ENCODE measurements at places on chromosomes 16 and 17.

DNA sequence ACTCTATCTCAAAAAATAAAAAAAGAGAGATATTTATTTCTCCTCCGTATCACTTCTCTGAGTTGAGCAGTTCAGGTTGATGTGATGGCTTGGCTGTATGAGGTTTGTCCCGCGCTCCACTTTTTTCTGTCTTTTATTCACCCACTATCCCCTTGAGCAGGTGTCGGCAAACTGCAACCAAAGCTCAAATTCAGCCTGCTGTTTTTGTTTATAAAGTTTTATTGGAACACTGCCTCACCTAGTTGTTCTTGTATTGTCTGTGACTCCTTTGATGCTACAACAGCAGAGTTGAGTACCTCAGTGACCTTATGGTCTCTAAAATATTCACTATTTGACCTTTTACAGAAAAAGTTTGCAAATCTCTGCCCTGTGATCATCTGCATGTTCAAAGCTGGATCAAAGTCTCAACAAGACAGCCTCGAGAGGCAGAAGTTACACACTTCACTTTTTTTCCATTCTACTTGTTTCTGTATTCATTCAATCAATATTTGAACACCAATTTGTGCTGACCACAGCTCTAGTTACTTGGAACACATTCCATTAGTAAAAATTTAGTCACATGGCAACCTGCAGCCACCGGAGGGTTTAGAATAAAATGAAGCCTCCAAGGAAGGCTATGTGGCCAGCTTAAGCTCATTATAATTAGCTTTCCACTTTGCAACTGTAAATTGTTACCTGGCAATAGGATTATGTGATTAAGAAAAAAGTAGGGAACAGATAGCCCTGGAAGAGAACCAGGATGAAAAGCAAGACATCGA, 945.8 kb downstream of the KCNJ2 start:
- no peak for DNase-seq

- no peak for DNase-seq
Observed at GRCh38 chr17:192666-193425, 11.4 kb upstream of the DOC2B start.

DNA sequence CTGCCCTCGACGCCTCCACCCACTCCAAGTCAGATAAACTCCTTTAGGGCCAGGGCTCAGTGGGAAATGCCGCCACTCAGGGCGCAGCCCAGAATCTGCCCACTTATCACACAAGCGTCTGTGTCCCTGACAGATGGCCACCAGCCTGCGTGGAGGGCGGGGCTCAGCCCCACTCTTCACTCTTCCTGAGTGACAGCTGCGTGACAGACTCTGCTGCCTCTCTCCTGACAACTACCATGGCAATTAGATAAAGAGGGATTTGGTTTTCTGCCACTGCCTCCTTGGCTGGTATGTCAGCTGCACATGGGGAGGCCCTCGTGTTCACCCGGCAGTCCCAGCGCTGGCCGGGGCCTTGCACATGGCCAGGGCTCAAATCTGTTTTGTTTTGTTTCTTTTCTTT, 96.2 kb downstream of the RTN4RL1 start:
- DNase-seq = no peak

- no peak for DNase-seq
Observed at GRCh38 chr17:46853896-46854444, 2.6 kb downstream of the WNT9B start.

DNA sequence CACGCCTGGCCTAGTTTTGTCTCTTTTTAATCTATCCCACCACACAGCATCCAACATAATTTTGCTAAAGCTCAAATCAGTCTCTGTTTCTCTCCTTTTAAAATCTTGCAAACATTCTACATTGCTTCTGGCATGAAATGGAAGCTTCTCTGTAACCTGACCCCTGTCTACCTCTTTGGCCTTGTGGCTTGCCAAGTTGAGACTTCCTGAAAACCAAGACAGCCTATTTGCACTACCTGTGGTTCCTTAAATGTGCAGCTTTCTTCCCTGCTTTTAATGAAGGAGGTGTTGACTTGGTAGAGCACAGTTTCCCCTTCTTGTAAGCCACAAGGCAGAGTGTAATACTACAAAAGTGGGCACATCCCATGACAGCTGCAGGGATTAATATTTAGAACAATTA, 6.0 kb upstream of the CCL3 start:
- DNase-seq = no peak

- no peak for DNase-seq
Observed at GRCh38 chr16:8718851-8719680, 44.6 kb downstream of the ABAT start.

DNA sequence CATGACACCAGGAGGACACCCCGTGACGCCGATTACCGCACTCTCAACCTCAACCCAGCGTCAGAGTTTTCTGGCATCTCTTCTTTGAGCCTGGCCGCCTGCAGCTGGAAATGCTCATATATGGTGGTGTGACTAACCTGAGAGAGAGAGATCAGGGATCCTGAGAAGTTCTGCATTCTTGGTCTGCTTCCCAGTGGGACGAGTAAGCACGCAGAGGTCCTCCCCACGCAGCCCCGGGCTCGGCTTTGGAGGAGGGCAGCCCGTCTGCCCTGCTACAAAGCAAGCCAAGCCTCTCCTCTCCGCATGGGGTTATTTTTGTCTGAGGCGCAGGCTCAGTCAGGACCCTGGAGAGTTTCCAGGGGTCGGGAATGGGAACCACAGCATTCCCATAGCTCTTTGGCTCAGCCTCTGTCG, 16.5 kb downstream of the CRISPLD2 start:
- DNase-seq = no peak

DNA sequence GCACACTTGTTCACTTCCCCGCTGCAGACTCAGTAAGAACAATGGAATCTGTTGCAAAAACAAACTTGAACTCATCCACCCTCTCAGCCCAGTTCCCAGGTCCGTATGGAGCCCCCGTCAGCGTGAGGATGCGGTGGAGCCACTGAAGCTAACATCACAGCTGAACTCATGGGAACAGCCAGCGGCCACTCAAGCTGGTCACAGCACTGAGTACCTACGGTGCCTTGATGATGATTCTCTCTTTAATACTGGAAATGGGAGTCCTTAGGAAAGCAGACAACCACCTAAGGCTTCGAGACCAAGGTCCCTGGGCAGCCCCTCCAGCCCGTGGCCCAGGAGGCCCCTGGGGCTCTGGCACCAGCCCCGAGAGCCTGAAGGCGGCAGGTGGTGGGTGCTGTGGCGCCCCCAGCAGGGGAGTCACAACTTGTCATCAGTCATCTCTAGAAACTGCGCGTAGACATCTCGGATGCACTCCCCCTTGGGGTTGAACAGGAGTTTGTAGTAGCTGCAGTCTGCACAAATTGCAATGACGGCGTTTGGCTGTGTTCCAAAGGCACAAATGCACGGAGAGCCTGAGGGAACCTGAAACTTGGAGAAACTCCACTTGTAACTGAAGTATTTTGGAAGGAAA, 31.0 kb upstream of the RHOT1 start:
- no peak for DNase-seq

- DNase-seq = no peak
Observed at GRCh38 chr17:68397108-68397536, 60.2 kb downstream of the WIPI1 start.

DNA sequence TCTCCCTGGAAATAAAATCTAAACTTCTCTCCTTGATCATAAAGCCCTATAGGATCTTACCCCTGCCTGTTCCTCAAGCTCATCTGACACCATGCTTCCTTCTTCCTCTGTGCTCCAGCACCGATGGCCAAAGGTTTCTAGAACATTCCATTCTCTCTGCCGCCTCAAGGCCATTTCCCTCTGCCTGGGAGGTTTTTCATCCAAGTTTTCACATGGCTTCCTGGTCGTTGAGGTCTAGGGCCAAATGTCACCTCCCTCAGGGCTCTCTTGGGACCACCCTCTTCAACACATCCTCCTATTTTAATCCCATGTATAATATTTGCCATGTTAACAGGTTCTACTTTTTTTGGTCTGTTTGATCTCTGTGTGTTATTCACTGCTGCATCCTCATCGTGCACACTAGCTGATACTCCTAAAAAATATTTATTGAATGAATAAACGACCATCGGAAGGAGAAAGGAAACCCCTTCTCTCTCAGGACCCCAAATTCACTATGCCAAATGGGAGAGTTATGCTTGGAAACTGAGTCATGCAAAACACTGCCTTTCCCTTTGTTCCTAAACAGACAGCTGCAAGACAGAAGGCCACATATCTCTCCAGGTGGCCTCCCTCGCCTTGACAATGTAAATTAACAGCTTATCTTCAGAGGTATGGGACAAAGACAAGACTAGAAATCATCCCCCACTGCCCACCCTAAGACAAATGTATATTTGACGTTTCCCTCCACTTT, 78.5 kb downstream of the XYLT1 start:
- DNase-seq = no peak

DNA sequence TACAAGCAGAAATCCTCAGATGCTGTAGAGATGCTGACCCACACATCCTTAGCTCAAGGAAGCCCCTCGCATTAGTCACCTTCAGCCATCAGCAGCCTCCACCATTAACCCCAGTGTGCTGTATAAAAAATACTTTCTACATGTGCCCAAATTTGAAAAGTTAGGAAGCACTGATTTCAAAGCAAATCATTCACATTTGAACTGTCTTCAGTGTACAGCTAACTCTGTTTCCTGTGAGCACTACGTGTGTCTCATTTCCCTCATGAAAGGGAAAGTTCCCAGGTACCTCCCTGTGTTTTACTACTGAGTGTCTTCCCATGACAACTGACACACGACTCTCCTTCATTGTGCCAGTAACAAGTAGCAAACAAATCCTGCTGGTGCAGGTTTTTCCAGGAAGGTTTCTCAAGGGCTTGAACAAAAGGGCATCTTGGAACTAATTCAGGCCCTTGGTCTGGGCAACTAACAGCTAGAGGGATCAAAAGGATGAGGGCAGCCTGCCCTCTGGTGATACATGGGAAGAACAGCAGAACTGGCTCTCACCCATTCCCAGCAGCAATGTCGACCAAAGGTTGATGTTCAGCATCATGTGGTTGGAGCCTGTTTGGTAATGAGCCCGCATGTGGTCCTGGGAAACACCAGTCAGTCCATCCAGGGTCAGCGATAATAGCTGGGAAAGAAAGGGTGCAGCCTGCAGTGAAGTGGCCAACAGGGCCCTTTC, 4.0 kb downstream of the SLC35B1 start:
- no peak for DNase-seq

GRCh38 chr16:5516115-5516514, 418.5 kb upstream of the EEF2KMT start:
- DNase-seq = no peak

DNA sequence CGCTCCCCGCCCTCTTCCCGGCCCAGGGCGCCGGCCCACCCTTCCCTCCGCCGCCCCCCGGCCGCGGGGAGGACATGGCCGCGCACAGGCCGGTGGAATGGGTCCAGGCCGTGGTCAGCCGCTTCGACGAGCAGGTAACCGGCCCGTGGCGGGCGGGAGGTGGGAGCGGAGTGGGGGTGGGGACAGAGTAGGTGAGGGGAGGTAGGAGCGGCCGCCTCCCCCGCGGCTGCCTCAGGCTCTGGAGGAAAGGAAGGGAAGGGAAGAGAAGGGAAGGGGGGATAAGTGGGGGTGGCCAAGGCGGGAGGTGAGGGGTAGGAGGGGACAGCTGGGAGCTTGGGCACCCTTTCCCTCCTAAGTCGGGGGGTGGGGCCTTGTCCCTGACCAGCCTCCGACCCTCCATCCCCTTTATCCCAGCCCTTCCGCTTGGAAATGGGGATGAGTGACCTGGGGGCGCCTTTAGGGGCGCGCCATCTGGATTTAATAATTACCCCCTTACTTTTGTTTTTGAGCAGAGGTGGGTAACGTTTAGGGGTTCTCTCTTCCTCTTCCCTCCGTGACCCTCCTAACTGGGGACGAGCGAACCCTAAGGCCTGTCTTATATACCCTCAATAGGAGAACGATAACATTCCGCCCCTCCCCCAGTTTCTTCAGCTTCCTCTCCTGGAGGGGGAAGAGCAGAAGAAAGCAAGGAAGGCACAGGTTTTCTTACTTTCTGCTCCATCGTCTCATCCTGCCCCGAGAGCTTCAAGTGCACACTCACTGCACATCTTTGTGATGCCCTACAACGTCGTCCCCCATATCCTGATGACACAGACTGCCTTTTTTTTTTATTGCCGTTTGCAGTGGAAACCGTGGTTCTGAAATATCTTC, 694 bp downstream of the NF1 start:
- no peak for DNase-seq

Measured in esophagus squamous epithelium (tissue), 5 donors.